ENCODE measurements at places on chromosomes 1 and 21. TPM values are rescaled to one million over a fixed set of nuclear protein-coding genes. Genes with fewer than 3 reads are reported as not detected.

DNA sequence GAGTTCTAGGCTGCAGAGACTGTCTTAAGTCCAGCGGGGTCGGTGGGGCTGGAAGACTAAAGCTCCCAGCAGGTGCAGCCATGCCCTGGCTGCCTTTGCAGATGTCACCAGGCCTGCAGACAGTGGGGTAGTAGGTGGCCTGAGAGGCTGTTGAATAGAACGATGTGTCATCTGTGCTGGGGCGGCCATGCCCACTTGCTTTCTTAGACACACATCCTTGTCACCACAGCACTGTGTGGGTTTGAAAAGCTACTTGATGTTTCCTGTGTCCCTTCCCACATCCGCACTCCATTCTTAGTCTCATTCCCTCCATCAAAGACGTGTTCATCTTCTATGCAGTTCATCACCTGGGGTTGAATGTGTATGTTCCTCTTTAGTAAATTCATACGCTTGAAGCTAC, 184.5 kb upstream of the TMEM51 start:
- DNase-seq = no peak

DNA sequence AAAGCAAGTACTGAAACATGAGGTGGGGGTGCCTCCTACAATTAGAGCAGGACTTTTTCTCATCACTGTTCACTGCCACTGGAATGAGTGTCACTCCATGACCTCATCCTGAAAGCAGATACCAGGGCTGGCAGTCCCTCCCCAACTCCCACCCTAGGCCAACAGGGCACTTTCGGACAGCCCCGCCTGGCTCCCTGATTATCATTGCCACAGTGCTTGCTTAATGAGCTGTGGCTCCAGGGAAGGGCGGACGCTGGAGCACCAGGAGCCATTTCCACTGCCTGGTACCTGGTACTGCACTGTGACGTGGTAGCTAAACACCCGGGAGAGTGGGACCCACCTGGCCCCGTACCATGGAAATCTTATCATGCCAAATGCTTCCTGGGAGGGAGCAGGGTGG, 22.3 kb downstream of the SLC9A1 start:
- no peak for DNase-seq

Gene FALEC
- not detected for total RNA-seq

DNA sequence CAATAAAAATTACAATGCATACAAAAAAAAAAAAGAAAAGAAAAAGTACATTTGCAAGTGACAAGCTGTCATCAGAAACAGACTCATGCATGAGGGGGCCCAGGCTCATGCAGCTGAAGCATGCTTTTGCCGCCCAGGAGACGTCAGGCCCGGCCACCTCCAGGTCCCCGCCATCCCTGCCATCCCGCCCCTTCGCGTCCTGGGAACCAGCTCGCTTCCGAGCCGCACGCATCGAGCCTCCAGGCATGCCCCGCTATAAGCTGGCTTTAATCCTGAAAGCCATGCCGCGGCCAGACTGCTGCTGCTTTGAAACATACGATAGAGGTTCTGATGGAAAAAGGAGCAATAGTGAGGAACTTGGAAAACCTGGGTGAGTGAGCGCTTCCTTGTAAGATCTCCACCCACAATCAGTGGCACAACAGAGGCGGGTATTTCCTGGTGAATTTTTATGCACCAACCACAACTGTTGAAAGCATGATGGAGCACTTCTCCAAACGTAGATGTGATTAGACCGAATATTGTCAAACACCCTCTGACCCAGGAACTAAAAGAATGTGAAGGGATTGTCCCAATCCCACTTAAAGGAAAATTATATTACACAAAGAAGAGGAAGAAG, 113.7 kb downstream of the FAF1 start:
- DNase-seq = no peak

DNA sequence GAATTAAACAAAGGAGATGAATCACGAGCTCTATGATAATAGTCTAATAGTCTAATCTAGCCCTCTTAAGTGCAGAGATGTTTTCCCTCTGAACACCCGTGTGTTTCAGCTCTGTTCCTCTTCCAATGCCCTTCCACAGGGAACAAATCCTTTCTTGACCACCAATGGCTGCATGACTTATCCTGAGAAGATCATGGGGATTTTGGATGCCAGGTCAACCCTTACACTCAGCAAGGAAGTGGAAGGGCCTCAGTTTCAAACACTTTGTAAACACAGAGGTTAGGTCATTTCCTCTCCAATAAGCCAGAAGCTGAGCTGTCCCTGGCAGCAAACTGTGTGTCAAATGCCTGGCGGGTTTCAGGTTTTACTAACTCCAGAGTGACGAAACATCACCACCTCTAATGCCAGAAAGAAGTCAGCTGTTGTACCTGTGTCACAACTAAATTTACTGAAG, 200.0 kb downstream of the GABPA start:
- DNase-seq = peak; percentile 99

Gene CXADR
- 22.3 TPM for total RNA-seq

- DNase-seq = peak; percentile 77
These were observed 21.0 kb downstream of the SPRTN start for GRCh38 chr1:231359113-231359512.

Gene CTH
- total RNA-seq = 21.9 TPM

- no peak for DNase-seq
These were observed 2.7 kb upstream of the RUNX3 start for GRCh38 chr1:24932725-24933294.

Gene PCBP3
- 6.1 TPM for total RNA-seq

DNA sequence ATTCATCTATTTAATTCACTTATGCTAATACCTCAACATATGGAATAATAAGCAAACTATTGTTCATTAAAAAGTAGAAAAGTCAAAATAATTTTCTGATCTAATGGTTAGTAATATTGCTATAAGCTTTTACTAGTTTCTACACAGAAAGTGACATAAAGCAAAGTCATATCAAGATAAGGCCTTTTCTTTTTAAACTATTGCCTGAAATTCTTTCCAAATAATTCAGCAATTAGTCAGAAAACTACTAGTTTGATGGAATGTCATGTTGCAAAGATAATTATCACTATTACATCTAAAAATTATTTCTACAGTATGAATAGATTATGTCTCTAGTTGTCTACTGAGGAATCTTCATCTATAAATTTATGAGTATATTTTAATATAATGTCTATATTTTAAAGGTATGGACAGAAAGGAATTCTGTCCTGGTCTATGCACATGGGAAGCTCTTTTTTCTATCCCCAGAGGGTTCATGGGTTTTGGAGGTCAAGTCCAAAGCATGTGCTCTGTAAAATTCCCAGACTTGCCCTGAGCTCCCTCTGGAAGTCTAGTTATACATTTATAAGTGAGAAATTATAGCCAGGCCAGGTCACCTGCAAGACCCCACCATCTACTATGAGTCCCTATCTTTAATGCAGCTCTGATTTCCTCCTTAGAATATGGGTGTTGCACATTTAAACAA, 84.6 kb upstream of the DPYD start:
- DNase-seq = no peak

DNA sequence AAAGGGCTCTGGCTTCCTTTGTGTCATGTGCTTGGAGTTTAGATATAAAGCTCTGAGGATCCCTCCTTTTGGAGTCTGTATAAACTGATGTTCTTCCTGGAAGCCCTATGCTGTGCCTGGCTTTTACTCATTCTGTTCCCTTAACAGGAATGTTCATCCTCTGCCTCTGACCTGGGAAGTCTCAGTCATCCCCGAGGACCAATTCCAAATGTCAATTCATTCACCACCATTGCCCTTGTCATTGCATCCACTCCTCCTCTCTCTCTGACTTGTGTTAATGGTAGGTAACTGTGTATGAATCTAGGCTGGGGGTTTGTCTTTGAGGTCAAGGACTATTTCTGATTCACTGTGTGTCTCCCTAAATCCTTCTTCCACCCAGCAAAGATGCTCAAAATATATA, 204.2 kb upstream of the CAMK1G start:
- DNase-seq = no peak

Data from H4 (cell line).